Activated CD4-positive, CD25-positive, alpha-beta regulatory T cell treated with anti-CD3 and anti-CD28 coated beads, Interleukin-2, amount 50 U/mL, for 24 hours (primary cell): ENCODE measurements at places on chromosomes 7 and 10.

GRCh38 chr7:105905910-105906568 is 29.6 kb upstream of the ATXN7L1 start:
- no peak for ATAC-seq

GRCh38 chr10:79927111-79927828 is 21.6 kb downstream of the SFTPD start:
- ATAC-seq = no peak

DNA sequence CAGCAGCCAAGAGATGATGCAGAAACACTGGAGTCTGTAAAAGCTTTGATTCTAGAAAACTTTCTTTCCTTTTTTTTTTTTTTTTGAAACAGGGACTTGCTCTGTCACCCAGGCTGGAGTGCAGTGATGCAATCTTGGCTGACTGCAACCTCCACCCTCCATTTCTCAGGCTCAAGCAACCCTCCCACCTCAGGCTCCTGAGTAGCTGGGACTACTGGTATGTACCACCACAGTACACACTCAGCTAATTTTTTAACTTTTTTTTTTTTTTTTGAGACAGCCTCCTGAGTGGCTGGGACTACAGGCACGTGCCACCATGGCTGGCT is 17.0 kb upstream of the BAG3 start:
- no peak for ATAC-seq

DNA sequence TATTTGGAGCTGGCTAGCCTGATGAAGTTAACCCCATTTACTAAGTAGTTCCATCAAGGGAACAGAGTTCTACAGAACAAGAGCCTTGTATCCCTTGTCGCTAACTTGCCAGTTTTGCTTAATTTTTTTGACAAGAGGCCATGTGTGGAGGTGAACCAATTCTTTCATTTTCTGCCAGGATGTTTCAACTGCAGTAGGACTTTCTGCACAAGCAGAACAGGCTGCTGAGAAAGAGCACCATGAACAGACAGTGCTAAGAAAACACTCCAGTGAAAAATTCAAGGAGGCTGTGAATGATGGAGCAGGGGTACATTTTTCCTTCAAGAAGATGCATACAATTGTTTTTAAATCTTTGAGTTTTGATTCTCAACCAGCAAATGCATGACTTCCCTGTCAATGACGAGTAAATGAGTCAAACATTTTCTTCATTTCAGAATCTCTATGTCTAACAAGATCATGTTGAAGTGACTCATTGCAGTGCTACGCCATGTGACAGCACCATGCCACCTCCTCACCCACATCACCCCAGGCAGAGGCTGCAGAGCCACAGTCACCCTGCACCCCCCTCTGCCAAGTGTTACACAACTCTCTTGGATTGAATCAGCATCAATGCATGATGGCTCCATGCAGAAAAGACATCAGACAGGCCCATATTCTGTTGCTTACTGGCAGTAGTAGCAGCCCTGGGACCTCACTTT is 193.1 kb downstream of the COBL start:
- ATAC-seq = peak; percentile 97

DNA sequence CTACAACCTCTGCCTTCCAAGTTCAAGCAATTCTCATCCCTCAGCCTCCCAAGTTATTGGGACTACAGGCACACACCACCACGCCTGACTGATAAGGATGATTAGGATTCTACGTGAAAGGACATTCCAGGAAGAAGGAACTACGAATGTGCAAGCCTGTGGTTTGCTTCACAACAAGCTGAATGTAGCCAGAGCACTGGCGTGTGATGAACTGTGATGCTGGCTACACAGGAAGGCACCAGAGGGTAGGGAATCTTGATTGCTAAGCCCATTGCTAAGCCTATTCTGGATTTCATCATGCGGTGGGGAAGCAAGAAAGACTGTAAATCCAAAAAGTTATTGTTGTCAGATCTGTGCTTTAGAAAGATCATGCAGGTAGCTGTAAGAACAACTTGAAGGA is 72.3 kb upstream of the SRRM3 start:
- no peak for ATAC-seq

- ATAC-seq = peak; percentile 98
These were observed 23.2 kb downstream of the PILRA start for GRCh38 chr7:100396421-100396982.

DNA sequence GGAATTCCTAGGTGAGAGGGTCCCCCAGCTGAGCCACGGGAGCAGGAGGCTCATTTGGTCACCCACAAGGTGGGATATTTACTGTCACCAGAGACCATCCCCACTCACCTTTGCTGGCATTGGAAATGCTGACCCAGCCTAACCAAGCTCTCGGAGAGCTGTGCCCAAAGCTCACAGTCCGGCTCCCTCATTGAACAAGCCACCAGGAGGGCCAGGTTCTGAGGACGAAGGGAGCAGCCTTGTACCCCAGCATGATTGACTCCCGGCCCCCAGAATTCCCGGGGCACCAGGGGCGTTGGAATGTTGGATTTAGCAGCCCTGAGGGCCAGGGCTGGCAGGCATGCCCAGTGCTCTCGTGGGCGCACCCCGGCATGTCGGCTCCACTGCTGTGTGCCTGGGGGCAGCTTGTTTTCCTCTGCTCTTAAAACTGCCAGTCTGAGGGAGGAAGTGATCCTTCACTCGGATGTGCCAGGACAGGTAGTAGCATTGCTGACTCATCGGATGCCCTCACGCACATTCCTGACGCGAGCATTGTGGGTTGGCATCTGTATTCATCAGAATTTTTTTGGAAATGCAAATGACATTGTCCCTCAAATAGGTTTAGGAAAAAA is 23.3 kb downstream of the CLIP2 start:
- no peak for ATAC-seq
